ENCODE measurements at places on chromosomes 3 and 15. TPM values are rescaled to one million over a fixed set of nuclear protein-coding genes. Genes with fewer than 3 reads are reported as not detected.

Gene NLGN1
- polyA plus RNA-seq, result 2.0 TPM

Gene CTXN2
- polyA plus RNA-seq, result not detected

- DNase-seq, result no peak
These were observed 197.1 kb upstream of the C2CD4B start for GRCh38 chr15:62362144-62362543.

DNA sequence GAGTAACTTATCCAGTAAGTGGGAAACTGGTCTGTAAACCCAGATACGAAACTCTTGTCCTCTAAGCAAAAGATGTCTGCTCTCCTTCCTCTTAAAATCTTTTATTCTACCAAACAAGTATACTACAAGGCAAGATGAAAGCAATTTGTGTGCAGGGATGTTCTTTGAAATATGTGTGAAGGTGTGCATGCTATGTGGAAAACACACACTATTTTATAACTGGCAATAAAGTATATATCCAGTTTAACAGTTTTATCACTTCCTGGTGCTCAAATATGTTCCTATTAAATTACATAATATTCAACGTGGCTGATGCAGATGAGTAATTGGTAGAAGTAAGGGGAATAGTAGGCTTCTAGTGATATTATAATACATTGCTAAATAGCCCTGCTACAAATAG, 566.5 kb downstream of the ROBO2 start:
- no peak for DNase-seq

All from heart right ventricle (tissue), 16 donors.